ENCODE measurements at places on chromosomes 6 and 20.

DNA sequence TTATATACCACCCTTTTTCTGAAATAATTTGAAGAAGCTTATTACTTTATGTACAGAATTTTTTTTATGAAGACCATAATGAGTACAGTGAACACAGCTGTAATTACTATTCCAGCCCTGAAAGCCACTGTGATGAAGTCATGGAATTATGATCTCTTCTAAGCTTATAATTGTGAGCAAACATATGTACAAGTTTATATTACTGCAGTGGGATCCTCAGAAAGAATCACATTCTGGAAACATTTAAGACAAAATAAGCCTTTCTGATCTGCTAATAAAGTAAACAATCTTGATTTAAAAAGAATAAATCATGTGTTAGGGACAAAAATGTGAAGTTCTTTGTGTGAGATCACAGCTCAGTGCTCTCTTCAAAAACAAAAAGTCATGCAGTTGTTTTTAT lies 560.4 kb downstream of the CD109 start:
- DNase-seq = no peak

- DNase-seq = no peak
Measured at GRCh38 chr6:29656157-29656556, 735 bp upstream of the MOG start.

- no peak for DNase-seq
Measured at GRCh38 chr20:35491823-35492222, 36.4 kb downstream of the CEP250 start.

GRCh38 chr6:128487055-128487454 lies 33.3 kb downstream of the PTPRK start:
- DNase-seq = no peak

GRCh38 chr6:38080360-38080759 lies 260.8 kb downstream of the ZFAND3 start:
- no peak for DNase-seq
